Type B pancreatic cell (in vitro differentiated cells): ENCODE measurements at places on chromosomes 11 and 22. TPM values are rescaled to one million over a fixed set of nuclear protein-coding genes. Genes with fewer than 3 reads are reported as not detected.

The CCDC179 gene
- not detected in 2 replicates for total RNA-seq

The GGTLC2 gene
- not detected in 2 replicates for total RNA-seq

The DUSP8 gene
- total RNA-seq = 8.4 and 16.1 TPM in 2 replicates

The LPXN gene
- total RNA-seq = 4.5 and 4.7 TPM in 2 replicates

The SYT7 gene
- total RNA-seq = 26.5 and 37.5 TPM in 2 replicates

The MRGPRX4 gene
- total RNA-seq = not detected in 2 replicates

The MAPK8IP1 gene
- total RNA-seq = 23.7 and 24.4 TPM in 2 replicates

The RCOR2 gene
- 8.1 and 38.1 TPM in 2 replicates for total RNA-seq

The ZNRF3 gene
- total RNA-seq = 17.9 and 23.1 TPM in 2 replicates

The ANO5 gene
- total RNA-seq = 4.1 and 4.3 TPM in 2 replicates

The OR51B5 gene
- total RNA-seq = not detected in 2 replicates

The SCT gene
- 3.1 and 15.3 TPM in 2 replicates for total RNA-seq

The PIWIL4 gene
- total RNA-seq = 4.2 and 11.6 TPM in 2 replicates

The DSCAML1 gene
- total RNA-seq = 5.8 and 9.8 TPM in 2 replicates

The BIRC3 gene
- total RNA-seq = 2.3 and 2.8 TPM in 2 replicates

The OR5B21 gene
- total RNA-seq = not detected in 2 replicates

The AIFM3 gene
- total RNA-seq = 0.69 and 2.6 TPM in 2 replicates

The NAALAD2 gene
- total RNA-seq = 5.8 and 16.9 TPM in 2 replicates

The SLC22A9 gene
- 0.19 and 0.24 TPM in 2 replicates for total RNA-seq

The PLEKHA7 gene
- total RNA-seq = 64.7 and 177 TPM in 2 replicates

The CLTCL1 gene
- 2.4 and 11.6 TPM in 2 replicates for total RNA-seq
